Spleen (tissue), 13 donors: ENCODE measurements at places on chromosomes 5 and 9. TPM values are rescaled to one million over a fixed set of nuclear protein-coding genes. Genes with fewer than 3 reads are reported as not detected.

- no peak for DNase-seq
Measured at GRCh38 chr5:133473291-133473690, 139.1 kb downstream of the FSTL4 start.

GRCh38 chr5:10441992-10442435 is 335 bp downstream of the ROPN1L start:
- DNase-seq = no peak

Gene IL31RA
- total RNA-seq = not detected

Gene CARTPT
- not detected for total RNA-seq

Gene AGXT2
- total RNA-seq = not detected

DNA sequence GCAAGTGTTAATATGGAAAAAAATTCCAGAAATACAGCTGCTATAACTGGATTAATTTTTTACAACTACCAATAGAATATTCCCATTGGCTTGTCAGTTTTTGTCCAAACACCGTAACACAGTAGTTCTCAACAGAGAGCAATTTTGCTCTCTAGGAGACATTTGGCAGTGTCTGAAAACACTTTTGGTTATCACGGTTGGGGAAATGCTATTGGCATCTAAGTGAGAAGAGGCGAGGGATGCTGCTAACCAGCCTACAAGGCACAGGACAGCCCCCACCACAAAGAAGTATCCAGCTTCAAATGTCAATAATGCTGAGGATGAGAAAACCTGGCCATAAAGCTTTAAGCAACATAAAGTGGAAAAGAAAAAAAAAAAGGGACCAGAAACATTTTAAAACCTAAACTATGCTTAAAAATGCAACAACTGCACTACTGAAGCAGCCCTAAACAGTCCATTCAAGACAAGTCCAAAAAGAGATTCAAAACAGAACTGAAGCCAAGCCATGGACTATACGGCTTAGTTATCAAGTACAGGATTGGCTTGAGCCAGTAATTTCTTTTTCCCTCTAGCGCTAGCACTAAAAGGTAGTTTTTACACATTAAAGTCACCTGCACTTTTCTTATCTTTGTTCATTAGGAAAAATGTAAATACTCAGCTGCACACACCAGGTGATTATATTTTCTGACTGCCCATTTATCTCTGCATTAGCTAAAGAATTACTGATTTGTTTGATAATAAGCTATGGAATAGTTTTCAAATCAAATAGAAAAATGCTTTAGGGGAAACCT is 83.9 kb downstream of the NR3C1 start:
- DNase-seq = no peak

GRCh38 chr9:4680173-4680525 is 780 bp downstream of the CDC37L1 start:
- DNase-seq = no peak
